Peyer's patch (tissue), 4 donors: ENCODE measurements at places on chromosomes 3 and 15.

- DNase-seq: no peak
Observed at GRCh38 chr3:133855772-133856171, 39.9 kb downstream of the RAB6B start.

- DNase-seq: no peak
Observed at GRCh38 chr3:101375586-101375985, 55.2 kb upstream of the IMPG2 start.

DNA sequence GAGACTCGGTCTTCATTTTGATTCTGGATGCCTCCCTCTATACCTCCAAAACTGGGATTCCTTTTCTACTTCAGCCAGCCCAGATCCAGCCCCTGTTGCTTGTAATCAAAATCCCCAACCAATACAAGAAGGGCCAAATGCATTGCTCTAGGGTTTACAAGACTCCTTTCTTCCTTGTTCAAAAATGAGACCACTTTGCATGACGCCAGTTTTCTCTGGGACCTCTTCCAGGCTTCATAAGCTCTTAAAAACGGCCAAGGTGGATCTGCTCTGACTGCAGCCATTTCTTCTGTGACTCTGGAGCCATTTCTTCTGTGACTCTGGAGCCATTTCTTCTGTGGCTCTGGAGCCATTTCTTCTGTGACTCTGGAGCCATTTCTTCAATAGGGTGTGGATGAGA is 71.9 kb downstream of the ADAMTS17 start:
- no peak for DNase-seq

DNA sequence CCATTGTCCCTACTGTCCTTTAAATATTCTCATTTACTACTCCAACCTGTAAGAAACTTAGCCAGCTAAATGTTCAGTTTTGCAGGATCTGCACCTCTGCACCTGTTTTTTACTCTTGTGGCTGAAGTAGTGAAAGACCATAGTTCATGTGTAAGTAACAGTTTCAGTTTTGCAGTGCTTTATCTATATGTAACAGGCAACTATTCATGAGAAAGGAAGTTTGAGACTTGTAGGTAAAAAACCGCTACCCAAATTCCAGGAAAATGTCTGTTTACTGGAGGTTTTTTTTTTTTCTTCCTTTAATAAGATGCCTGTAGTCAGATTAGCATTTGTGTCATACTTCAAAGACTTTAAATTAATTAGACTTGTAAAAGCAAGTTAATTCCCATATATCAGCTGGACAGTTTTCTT is 25.4 kb upstream of the MBNL1 start:
- no peak for DNase-seq

GRCh38 chr3:105579439-105579838 is 212.7 kb downstream of the ALCAM start:
- DNase-seq: no peak

GRCh38 chr3:73768524-73769308 is 144.0 kb upstream of the PDZRN3 start:
- DNase-seq: no peak

- DNase-seq: no peak
Observed at GRCh38 chr3:129688271-129688895, 81.9 kb upstream of the PLXND1 start.

DNA sequence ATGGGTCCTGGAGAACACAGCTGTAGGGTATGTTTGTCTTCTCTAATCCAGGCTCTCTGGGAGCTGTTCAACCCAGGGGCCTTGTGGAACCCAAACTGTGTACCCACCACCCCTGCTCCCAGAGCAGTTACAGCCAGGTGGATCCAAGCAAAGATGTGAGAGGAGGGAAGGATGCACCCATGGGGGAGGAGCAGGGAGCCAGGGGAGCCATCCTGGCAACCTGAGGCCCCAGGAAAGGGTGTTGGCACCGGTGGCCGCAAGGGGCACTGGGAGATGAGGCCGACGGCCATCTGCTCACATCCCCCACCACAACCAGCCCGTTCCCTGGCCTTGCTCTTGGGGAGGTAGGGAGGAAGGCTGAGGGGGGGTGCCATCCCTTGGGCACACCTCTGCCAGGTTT is 43.2 kb downstream of the CMTM6 start:
- DNase-seq: no peak

GRCh38 chr15:68379058-68379758 is 52.8 kb downstream of the ITGA11 start:
- no peak for DNase-seq

DNA sequence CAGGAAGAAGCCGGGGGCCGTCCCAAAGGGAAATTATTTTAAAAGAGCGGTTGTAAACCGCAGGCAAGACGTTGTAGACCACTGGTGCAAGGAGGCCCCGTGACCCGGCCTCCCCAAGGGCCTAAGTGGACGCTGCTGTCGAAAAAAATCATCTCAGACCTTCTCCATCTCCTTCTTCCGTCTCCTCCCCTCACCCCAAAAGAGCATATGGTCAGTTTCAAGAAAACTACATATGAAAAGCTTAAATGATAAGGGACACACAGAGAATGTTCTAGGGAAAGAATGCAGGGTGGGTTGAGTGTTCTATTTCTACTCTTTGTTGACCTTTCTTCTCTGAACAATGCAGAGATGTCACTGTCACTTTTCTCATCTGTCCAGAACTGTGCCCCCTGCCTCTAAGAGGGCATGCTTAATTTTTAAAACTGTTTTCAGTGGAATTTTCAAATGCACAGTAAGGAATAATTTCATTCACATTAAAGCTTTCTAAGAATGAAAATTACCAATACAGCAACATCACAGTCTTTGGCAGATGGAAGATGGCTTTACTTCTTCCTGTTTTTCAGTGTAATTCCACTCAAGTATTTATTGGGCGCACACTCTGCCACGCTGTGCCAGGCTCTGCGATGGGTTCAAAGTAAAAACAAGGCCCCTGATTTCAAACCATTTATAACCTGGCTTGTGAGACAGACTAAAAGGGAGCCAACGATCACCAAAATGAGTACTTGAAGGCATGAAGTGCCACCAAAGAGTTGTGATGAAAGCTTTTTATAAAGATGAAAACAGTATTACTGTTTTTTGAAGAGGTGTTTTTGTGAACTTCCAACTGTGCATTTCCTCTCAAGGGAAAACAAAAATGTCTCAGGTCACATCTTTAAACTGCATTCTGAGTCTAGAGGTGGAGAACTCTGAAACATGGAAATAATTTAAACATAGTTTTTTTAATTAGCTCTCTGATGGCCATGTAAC is 891 bp upstream of the TOP2B start:
- DNase-seq: peak; percentile 71

GRCh38 chr3:162610261-162610660 is 1113.7 kb downstream of the OTOL1 start:
- no peak for DNase-seq

- no peak for DNase-seq
Observed at GRCh38 chr15:69828181-69828828, 269.4 kb downstream of the TLE3 start.

- DNase-seq: peak; percentile 69
Observed at GRCh38 chr15:65082303-65082953, 5.9 kb downstream of the KBTBD13 start.

- DNase-seq: no peak
Observed at GRCh38 chr15:45539680-45540079, 17.1 kb upstream of the SLC30A4 start.

DNA sequence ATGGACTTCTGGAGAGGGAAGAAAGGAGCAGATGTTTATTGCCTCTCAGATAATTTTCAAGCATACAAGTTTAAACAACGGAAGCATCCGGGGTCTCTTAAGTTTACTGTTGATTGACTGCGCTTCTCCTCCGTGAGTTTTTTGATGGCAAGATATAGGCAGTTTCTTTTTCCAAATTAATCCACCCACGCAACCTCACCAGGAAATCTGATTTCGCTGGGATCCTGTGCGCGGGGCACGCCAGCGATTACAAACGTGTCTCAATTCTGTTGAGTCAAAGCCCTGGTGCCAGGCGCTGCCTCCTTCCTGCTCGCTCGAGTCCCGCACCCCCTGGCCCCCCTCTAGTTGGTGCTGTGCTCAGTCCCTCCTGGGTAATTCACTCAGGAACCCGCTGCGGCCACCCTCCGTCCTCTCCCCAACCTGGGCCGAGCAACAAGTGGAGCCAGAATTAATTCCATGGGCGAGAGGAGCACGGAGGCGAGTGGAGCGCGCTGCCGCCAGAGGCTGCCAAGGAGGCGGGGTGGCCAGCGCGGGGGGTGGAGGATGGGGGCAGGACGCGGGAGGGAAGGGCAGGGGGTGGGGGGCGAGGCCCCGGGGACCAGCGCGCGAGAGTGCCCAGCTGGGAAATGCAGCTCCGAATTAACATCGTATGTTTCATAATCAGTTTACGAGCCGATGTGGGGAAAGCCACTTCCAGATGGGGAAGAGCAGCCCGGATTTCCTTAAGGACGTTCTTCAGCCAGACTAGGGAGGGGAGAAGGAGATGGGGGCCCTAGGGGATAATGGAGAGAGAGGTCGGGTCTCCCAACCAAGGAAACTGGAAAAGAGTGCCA is 6.0 kb downstream of the WNT5A start:
- no peak for DNase-seq

DNA sequence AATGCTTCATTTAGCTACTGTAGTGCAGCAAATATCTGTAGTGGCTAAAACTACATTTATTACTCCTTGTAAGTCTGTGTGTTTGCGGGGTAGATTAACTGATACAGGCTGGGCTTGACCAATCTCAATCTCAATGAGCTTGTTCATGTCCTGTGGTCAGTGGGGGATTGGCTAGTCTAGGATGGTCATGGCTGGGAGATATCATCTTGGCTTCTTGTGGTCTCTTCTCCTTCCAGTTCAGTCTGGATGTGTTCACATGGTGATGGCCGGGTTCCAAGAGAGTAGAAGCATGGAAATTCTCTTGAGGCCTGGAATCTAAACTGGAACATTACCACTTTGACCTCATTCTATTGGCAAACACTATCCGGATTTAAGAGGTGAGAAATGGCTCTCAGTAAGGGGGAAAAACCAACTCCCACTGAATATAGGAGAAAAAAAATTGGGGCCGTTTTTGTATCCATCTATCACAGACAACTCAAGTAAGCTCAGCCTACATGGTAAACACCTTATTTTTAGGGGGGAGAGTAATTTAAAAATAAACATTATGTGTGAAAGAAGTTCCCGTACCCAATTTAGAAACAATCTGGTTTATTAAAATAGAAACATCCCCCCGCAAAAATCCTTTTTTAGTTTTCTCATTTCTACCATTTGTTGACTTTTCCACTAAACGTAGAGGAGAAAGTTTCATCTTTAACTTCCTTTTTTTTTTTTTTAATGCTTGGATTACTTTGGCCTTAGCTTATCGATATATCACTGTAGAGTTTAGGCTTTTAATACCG is 284.9 kb upstream of the TBC1D5 start:
- DNase-seq: no peak

DNA sequence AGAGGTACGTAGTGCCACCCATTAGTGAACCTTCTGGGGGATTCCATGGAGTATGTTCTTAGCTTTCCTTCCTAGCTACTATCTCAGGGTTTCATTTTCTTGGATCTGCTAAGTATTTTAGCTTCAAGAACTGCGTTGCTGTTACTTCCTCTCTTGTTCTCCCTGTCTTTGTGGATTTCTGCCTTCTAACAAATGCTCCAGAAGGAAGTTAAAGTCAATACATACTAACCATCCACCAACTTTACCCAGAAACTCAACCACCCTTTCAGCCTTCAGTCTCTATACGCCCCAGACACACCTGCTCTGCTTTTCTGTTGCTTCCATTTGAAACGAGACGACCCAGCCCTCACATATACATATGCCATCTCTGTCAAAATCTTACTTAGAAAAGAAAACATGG is 2.4 kb upstream of the KLF13 start:
- DNase-seq: no peak

DNA sequence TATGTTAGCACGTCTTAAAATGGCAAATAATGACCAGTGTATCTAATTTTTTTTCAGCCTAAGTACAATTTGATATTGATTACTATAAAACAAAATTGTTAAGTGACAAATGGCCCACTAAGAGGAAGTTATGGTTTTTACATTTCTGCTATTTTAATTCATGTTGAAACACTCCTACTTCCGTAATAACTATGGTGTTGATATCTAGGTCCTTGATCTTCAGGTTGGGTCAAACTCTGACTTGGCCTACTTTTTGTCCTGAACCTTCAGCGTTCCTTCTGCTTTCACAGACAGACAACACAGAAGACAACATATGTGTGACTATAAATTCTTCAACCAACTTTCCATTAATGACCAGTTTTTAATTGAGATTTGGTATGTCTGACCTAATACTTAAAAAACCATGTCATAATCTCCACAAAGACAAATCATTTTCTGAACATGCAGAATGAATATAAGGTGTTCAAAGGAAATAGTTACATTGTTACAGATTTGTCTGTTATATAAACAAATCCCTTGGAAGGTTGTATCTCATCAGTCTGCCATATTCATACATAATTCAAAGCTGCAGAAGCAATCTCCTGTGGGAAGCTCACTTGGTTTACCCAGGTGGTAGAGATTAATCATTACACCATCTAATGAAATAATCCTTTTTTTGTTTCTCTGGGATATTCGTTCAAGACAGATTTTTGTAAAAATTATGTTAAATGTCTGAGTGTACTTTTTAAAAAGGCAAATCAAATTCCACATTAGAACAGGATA is 92.1 kb upstream of the TSPAN3 start:
- DNase-seq: no peak

- DNase-seq: no peak
Observed at GRCh38 chr15:101361418-101361817, 66.4 kb upstream of the SNRPA1 start.

DNA sequence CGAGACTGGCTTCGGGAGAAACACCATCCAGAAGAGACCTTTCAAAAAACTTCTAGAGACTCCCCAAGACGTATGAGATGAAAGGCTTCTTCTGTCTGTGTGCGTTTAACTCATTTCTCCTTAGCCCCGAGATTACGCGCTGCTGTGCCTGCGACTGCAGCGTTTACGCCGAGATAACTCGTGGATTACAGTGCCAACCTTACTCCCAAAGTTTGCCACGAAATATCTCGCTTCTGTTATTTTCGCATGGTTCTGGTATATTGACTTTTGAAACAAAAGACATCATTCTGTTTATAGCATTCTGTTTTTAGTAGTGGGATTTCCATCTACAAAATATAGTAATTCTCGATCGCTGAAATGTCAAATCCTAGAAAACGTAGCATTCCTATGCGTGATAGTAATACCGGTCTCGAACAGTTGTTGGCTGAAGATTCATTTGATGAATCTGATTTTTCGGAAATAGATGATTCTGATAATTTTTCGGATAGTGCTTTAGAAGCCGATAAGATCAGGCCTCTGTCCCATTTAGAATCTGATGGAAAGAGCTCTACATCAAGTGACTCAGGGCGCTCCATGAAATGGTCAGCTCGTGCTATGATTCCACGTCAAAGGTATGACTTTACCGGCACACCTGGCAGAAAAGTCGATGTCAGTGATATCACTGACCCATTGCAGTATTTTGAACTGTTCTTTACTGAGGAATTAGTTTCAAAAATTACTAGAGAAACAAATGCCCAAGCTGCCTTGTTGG is 467 bp downstream of the PGBD4 start:
- no peak for DNase-seq

GRCh38 chr3:169624533-169624972 is 39.0 kb downstream of the MECOM start:
- DNase-seq: no peak

DNA sequence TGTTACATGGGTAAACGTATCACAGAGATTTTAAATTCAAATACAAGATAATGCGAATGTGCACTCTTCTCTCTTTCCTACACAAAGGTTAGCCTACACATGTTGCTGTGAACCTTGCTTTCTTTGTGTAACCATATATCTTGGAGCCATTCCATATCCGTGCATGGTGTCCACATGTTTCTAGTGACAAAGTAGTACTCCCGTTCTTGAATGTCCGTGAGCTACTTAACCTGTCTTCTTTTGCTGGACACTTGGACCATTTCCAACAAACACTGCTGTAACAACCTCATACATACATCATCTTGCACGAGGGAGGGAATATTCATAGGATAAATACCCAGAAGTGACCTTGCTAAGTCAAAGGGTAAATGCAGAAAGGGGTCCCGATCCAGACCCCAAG is 75.0 kb downstream of the STRIT1 start:
- DNase-seq: no peak
